Left hindlimb (tissue), 1 donor: ENCODE measurements at places on chromosomes 4 and X.

DNA sequence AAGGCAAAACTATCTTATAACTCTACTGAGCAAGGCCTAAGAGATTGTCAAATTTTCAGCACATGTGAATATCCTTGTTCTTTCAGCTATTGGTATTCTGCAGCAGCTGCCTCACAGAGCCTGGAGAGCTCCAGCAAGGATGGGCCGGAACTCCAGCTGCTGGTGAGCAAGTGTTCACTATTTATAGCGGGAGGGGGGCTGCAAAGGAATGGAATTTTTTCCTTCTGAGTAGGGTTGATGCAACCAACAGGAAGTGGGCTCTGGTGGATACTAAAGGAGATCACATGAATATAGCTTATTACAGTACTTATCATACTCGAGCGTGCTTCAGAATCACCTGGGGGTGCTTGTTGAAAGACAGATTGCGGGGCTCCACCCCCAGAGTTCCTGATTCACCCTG is 20.2 kb upstream of the SETD7 start:
- peak; percentile 60 for DNase-seq

DNA sequence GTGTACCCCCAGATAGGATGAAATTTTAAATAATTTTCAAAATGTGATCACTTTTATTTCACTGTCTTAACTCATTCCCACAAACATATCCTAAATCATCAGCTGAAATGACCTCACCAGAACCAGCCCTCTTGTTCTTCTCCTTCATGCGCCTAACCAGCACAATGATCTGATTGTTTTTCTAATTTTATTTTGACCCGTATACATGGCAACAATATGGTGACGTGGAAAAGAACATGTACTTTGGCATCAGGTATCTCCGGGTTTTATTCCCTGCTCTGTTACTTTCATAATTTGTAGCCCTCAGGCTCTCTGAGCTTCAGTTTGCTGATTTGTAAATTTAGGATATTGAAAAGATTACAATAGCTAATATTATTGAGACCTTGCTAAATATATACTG is 562.4 kb upstream of the ZFP42 start:
- DNase-seq = no peak

GRCh38 chrX:50691820-50692219 is 122.2 kb downstream of the SHROOM4 start:
- DNase-seq = no peak

- DNase-seq = no peak
Measured at GRCh38 chrX:112513154-112513553, 166.6 kb downstream of the LHFPL1 start.

DNA sequence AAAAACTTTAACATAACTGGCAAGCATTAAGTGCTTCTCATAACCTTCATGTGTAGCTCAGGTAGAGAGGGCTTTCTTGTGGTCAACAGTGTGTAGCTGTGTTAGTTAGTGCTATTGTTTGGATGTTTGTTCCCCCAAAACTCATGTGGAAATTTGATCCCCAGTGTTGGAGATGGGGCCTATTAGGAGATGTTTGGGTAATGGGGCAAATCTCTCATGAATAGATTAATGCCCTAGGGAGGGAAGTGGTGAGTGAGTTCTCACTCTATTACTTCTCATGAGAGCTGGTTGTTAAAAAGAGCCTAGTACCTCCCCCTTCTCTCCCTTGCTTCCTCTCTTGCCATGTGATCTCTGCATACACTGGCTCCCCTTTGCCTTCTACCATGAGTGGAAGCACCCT is 16.5 kb upstream of the SLC25A43 start:
- no peak for DNase-seq

DNA sequence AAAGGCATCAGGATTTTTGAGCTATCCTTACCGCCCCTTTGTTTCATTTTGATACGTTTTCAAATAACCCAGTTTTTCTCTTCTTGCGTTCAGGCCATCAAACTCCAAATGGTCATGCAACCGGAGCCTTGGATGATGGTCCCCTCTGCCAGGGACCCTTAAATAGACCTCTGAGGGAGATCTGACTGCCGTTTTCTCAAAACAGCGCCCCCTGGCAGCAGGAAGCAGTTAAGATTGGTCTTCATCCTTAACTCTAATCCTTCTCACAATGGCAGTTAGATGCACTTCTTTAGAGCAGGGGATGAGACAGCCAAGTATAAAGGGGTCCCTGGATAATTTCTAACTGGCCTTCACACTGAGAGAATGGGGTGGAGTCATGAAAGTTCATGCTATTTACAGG is 525.0 kb upstream of the SPANXN1 start:
- DNase-seq = no peak

DNA sequence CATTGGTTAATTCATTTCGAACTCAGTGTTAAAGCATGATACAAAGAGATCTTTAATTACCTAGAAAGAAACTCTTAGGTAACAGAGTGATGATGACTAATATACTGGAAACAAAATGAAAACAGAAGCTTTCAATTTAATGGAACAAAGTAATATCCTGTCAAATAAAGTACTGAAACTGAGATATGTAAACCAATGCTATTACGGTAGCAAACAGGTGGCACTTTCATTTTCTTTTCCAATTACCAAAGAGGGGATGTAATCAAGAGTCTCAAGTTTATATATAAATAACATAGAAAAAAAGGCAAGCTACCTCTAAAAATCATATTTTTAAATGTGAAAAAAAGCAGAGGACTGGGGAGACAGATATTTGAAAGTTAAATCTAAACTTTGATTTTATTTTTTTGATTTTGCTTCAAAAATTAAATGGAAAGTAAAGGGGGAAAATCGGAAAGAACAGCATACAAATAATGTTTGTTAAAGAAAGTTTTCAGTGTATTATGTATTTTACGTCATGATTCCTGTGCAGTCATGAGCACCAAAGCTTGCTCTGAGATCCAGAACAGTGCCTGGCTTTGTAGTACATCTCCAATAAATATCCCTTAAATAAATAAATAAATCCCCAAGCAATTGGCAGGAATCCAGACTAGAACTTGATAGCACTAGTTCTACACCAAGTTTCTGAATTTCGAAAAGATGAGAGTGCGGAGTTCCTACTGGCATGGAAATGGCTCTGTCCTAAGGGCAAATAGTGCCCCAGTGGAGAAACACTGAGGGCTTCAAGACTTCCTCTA is 25.0 kb upstream of the RAPGEF2 start:
- no peak for DNase-seq

DNA sequence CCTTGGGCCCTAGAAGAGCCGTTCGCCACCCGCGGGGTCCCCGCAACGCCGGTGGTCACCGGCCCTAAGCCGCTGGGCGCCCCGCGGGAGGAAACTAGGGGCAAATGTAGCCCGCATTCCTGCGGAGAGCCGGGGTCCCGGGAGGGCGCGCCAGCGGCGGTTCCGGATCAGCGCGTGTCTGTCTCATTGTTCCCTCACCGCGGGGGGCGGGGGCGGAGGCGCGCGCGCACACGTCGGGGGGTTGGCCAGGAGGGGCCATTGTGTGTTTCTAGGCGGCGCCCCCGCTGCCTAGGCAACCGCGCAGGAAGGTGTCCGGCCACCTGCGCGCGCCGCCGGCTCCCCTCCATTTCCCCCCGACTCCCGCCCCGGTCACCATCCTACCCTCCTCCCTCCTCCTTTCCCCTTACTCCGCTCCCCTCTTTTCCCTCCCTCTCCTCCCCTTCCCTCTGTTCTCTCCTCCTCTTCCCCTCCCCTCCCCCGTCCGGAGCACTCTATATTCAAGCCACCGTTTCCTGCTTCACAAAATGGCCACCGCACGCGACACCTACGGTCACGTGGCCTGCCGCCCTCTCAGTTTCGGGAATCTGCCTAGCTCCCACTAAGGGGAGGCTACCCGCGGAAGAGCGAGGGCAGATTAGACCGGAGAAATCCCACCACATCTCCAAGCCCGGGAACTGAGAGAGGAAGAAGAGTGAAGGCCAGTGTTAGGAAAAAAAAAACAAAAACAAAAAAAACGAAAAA is 789 bp upstream of the DDX3X start:
- DNase-seq = peak; percentile 90

GRCh38 chr4:83758285-83758684 is 222.4 kb downstream of the GPAT3 start:
- DNase-seq = no peak

DNA sequence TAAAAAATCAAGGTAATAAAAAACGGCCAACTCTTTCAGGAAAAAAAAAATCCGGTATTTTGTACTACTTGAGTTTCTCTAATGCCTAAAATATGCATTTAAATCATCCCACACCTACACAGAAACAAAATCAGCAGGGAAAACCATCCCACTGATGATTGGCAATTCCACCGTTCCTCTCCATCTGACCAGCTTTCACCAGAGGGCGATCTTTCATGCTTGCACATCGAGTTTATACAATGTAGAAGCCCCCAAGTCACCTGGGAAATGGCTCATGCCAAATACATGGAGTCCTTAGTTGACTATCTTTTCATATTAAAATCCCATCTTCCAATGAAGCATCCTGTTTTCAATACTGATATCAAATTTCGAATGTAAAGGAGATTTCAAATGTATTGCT is 69.2 kb downstream of the PTCHD1 start:
- no peak for DNase-seq
